ENCODE measurements at places on chromosomes 6 and 20.

- DNase-seq: no peak
Measured at GRCh38 chr20:9139106-9139833, 70.4 kb downstream of the PLCB4 start.

GRCh38 chr6:11023032-11023431 is 21.1 kb downstream of the ELOVL2 start:
- DNase-seq: no peak

GRCh38 chr20:35496481-35496880 is 33.0 kb downstream of the C20orf173 start:
- no peak for DNase-seq

DNA sequence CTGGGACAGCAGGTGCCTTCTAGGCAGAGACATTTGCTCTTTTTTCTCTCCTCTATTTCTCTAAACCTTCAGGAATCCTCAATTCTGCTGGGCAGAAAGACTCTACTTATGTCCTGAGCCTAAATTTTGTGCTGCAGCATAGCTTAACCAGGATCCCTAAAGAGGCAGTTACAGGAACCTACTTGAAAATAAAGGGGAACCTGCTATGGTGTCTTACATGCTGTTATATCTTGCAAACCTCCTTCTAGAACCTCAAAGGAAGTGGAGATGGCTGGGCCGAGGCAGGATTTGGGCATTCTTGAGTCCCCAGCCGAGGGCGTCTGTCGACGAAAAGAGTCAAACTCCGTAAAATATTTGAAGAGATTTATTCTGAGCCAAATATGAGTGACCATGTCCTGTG is 17.1 kb upstream of the GMNN start:
- peak; percentile 26 for DNase-seq

- no peak for DNase-seq
Measured at GRCh38 chr6:168394606-168395005, 46.4 kb upstream of the SMOC2 start.

DNA sequence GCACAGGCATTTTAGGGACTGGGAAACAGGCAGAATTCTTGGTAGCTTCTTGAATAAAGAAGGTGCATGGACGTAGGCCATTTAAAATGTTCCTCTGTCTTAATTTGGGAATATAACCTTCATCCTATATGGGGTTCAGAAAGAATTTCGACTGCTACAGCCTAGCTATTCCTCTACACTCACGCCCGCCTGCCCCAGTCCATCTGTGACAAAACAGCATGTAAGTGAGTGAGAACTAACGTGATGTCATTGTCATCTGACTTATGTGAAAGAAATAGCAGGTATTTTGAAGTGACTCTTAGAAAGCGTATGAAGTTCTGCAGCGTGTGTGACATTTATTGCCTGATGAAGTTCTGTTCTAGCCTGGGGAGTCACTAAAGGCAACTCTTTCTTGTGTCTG is 52.2 kb upstream of the SLC22A1 start:
- DNase-seq: no peak

DNA sequence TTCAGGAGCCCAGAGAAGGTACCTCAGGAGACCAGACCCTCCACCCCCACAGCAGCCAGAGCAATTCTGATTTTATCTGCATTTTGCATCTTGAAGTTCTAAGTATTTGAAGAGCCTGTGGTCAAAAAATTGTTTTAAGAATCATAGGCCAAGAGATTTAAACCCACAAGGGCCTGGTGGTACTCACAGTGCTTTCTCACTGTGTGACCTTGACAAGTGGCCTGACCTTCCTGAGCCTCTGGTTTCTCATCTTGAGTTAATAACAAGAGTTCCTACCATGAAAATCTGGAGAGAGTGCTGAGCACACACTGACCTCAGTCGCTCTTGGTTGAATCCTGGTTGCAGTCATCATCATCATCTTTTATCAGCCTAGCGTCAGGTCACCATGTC is 45.4 kb upstream of the ID1 start:
- DNase-seq: no peak

DNA sequence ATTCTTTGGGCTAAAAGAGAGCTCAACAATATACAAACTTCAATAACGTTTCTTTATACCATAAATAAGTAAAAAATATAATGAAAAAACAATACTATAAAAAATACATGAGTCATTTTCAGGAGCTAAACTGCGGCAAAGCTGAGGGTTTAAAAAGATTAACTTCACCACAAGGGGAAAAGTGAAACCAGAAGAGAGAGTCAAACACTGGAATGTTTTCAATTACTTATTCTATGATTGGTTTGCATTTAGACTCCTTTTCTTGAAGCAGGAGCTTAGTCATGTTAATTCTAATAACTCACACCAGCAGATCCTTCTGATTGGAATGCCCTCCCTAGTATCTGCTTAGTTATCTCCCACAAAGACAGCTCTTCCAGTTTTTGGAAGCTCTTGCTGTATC is 627.3 kb downstream of the UTRN start:
- no peak for DNase-seq

DNA sequence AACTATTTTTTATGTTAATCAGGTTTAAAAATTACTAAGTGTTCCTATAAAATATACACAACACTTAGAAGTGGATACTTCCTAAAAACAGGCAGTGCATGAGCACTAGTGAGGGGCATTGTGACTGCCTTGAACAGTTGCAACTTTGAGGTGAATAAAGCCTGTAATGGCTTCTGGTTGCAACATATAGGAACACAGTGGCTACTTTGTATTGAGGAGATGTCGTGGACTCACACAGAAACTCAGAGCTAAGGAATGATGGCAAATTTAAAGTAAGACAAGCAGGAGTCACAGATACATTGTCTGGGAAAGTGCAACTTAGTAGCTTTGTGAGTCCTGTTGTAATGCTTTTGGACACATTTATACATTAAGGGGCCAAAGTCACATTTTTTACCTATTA is 861 bp upstream of the HLA-A start:
- no peak for DNase-seq

- DNase-seq: no peak
Measured at GRCh38 chr20:21632735-21633053, 72.8 kb upstream of the PAX1 start.

DNA sequence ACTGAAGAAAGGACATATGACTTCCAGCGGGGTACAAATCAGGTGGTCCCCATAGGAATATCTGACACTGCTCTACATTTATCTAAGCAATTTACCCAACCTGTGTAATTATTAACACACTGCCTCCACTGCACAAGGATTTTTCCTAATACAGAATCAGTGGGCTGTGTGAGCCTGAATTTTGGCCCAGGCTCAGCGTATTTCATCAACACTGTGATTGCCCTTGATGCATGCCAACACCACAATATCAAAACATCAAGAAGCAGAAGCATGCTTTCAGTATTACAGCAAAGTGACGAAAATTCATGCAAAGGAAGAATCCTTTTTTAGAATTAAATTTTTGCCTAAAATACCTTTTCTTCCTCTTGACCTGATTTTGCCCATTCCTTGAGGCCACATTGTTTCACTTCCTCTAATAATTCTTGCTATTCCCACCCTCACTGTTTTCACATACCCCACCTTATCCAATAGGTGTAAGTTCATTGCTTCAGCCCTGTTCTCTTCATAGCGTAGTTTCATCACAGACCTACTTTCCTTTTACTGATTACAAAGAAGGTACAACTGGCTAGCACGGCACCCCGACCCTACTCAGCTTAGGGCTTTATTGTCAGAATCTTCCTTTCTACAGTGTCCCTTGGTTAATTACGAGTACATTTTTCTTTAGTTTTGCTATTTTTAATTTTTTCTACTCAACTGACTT is 83.7 kb upstream of the PTCHD4 start:
- DNase-seq: no peak

- DNase-seq: no peak
Measured at GRCh38 chr6:24191346-24191745, 65.3 kb downstream of the NRSN1 start.

DNA sequence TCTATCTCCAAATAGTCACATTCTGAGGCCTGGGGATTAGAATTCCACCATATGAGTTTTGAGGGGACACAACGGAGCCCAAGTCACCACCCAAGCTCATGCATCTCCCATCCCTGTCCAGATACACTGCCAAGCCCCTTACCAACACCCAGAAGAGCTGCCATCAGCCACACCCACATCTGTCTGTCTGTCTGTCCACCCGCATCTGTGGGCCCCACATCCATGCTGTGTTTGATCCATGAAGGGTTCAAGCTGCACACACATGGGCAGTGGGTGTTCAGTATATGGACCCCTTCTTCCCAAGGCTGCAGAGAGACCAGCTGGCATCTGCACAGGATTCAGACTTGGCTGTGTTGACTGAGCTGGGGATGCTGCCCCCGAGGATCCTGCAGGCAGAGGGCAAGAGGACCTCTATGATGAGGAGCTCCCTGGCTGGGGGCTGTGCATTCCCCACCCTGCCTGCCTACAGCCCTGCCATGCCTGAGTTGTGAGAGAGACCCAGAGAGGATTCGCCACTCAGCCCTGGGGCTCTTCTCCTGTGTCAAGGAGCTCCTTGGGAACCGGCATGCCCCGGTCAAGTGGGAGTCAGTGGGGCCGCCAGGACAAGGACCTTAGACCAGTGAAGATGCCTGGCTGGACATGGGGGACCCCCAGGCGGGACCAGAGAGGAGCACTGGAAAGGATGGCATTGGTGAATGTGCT is 206.4 kb downstream of the SYNDIG1 start:
- DNase-seq: no peak

GRCh38 chr6:28737750-28738395 is 185.9 kb downstream of the TRIM27 start:
- no peak for DNase-seq

- no peak for DNase-seq
Measured at GRCh38 chr6:152351110-152351509, 286.1 kb downstream of the SYNE1 start.

DNA sequence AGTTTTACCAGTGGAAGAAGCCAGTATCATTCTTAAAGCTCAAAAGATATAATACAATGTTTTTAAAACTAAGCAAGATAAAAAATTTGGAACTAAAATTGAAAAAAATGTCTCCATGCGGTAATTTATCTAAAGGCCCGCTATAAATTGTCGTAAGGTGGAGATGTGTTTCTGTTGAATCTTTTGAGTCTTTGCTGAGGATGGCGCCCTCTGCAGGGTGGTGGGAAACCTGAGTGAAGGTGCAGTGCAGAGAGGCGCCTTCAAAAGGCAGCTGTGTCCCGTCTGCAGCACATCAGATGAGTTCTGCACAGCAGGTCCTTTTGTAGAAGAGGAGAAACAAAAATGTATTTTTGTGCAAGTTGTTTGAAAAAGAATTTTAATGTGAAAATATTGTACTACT is 29.4 kb upstream of the KIF25 start:
- no peak for DNase-seq

- no peak for DNase-seq
Measured at GRCh38 chr6:84242265-84242664, 14.8 kb upstream of the CEP162 start.

DNA sequence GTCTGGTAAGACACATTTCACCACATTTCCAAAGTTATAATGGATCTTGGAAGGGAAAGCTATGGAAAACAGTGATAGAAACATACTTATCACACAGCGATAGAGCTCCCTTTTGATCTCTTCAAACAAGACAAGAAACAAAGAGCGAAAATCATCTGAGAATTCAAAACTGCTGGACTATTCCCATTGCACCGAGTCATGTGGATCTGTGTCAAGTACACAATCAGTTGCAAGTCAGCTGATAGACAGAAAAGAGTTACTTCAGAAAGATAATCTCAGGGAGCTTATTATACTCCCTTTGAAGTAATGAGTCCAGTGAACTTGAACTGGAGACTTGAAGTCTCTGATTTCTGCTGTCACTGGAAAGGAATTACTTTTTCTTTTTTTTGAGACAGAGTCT is 89.7 kb upstream of the GCM1 start:
- DNase-seq: no peak

- DNase-seq: no peak
Measured at GRCh38 chr6:45645302-45645701, 267.6 kb upstream of the SUPT3H start.

DNA sequence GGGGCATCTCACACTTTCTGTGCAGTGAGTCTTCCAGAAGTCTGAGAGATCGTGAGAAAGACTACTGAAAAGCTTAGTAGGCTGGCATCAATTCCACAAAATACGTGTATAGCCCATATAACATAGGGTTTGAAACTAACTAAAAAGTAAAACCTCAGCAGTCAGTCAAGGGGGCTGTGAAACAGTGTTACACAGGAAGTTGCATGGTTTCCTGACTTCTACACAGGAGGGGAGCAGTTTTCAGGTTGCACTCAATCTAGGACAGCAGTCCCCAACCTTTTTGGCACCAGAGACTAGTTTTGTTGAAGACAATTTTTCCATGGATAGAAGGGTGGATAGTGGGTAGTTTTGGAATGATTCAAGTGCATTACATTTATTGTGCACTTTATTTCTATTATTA is 4.7 kb upstream of the LY86 start:
- DNase-seq: peak; percentile 35

DNA sequence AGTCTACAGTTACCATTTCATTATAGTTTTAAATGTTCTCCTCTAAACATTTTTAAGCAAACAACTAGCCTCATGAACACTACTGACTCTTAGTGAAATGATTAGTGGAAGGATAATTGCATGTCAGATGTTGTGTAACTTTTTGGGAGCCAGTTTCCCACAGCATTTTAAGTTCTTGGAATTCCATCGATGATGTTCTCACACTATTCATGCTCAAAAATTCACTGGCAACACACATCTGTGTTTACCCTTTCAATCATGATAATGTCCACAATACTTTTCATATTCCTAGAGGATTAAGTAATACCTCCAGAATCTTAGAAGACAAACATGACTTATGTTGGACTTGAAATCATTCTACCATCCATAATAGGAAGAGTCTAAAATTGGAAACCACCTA is 678.1 kb upstream of the ID4 start:
- DNase-seq: no peak

GRCh38 chr6:116971959-116972358 is 94.9 kb downstream of the RFX6 start:
- peak; percentile 11 for DNase-seq

DNA sequence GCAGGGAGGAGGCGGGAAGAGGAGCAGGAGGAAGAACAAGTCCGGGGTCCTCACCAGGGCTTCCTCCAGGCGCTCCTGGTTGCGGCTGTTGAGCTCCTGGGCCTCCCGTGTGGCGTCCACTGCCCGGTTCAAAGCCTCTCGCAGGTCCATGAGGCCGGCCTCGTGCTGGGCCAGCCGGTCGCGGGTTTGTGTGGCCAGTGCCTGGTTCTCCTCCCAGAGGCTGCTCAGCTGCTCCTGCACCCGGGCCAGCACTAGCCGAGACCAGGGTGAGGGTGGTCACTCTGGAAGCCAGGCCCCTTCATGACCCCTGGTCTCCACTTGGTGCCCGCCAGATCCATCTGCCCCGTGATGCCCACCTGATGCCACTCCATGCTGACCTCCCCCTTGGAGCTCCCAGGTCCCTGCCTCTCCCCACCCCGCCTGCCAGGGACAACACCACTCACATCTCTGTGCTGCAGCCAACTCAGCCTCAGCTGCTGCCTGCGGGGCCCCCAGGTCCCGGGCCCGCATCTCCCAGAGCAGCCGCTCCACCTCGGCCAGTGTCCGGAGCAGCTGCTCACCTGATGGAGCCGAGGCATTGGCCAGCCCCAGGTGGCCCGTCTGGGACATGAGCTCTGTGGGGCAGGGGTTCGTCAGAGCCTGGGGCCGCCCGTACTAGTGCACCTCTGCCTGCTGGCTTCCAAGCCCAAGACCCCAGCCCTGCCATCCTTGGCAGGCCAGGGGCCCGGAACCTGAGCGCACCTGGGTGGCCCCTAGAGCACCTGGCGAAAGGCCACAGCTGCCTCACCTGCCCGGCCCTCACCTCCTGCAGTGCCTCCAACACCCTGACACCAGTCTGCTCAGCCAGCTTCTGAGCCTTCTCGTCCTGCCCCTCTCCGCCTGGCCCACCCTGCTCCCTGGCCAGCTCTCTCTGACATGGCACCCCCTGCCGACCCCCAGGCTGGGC is 15.9 kb downstream of the ADRM1 start:
- DNase-seq: no peak

GRCh38 chr6:99092461-99092860 is 144.7 kb upstream of the FBXL4 start:
- no peak for DNase-seq

GRCh38 chr20:33554914-33555420 is 65.1 kb downstream of the CBFA2T2 start:
- peak; percentile 90 for DNase-seq
